Myometrial cell (primary cell): ENCODE measurements at places on chromosomes 11 and 22. TPM values are rescaled to one million over a fixed set of nuclear protein-coding genes. Genes with fewer than 3 reads are reported as not detected.

Gene SERPIND1
- total RNA-seq = 0.29 and 0.71 TPM in 2 replicates

Gene PAX6
- total RNA-seq = not detected in 2 replicates

Gene TECTA
- total RNA-seq = under 0.01 and 0.18 TPM in 2 replicates

Gene CBLIF
- total RNA-seq = not detected in 2 replicates

Gene CARD10
- total RNA-seq = 8.7 and 12.1 TPM in 2 replicates

Gene MAPK8IP1
- 11.9 and 17.3 TPM in 2 replicates for total RNA-seq
